ENCODE measurements at places on chromosomes 5 and 9.

DNA sequence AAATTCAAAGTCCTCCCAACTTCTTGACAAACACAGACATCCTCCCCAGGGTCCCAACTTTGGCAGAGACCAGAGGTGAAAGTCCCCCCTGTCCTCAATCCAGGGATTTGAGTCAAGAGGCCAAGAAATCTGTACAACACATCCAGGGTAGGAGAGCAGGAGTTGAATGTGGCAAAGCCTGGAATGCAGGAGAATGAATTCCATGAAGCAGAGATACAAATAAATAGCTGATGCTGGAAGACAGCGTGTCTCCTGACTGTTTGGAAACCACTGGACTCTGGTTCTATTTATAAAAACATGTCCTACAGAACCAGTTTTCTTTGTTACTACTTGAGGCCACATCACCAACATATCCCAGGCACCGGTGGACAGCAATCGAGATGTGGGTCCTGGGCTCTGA lies 43.7 kb upstream of the SLIT3 start:
- no peak for DNase-seq

DNA sequence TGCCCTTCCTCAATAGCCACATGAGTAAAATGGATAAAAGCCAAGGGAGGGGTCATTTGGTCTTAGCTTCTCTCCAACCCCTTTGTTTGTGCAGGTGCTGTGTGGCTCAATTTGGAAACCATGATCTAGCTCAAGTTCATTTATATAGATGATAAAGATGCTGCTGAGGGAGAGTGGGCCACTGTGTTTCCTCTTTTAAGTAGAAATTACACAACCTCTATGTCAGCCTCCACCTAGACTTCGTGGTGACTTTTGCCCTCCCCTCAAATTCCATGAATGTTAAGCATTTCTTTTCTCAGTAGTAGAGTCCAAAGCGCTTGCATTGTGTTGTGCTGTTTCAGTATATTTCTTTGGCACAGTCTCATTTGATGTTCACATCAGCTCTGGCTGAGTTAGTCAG lies 241.4 kb downstream of the ARHGAP26 start:
- peak; percentile 86 for DNase-seq

DNA sequence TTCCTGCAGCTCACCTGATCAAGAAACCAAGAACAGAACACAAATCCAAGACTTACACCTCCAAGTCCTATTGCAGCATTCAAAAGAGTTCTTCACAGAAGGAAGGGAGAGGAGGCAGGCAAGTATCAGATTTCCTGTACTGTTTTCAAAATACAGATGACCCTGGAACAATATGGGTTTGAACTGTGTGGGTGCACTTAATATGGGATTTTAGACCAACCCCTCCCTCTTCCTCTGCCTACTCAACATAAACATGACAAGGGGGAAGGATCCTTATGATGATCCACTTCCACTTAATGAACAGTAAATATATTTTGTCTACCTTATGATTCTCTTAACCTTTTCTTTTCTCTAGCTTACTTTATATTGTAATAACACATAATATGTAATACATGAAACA lies 104.6 kb downstream of the ELAVL2 start:
- DNase-seq, result no peak

- no peak for DNase-seq
Observed at GRCh38 chr5:17223367-17224185, 6.1 kb downstream of the BASP1 start.
